Left cardiac atrium (tissue), 4 donors: ENCODE measurements at places on chromosomes 12 and 14.

GRCh38 chr14:84963518-84963917 lies 566.4 kb upstream of the FLRT2 start:
- no peak for DNase-seq

GRCh38 chr12:50979369-50980052 lies 27.2 kb downstream of the HIGD1C start:
- DNase-seq, result no peak

DNA sequence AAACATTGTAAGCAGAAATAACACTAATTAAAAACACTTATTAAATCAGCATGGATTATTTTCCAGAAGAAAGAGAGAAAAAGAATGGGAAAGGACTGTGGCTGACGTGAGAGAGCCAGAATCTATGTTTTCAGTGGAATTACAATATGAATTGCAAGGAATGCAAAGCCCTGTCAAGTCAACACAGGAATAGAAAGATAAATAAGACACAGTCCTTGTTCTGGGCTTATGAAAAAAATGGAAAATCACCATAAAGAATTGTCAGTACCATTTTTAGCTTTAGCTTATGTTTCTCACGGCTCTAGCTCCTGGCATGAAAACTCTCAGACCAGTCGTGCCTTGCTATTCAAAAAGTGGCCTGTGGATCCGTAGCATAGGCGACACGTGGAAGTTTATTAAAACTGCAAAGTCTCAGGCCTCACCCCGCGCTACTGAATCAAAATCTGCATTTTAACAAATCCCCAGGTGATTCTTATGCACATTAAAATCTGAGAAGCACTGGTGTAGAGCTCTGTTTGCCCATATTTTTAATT lies 549.1 kb downstream of the RPS29 start:
- DNase-seq, result no peak

DNA sequence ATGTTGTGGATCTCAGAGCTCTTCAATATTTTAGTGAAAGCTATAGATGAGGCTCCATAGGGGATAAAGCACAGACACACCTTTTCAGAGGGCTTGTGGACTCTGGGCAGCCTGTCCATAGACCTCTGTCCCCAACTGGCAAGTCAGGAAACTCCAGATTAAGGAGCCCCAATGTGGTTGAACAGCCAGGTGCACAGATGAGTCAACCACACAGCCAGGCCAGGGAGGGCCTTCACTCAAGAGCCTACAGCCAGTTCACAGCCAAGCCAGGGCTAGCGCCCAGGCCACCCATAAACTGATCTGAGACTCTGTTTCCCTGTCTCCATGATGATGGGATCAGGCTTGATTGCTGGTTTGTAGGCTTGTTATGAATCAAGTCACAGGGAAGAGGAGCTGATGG lies 1.0 kb upstream of the BDKRB2 start:
- no peak for DNase-seq
